ENCODE measurements at places on chromosomes 2 and 18.

- DNase-seq: no peak
These were observed 56.1 kb downstream of the BCL2 start for GRCh38 chr18:63263444-63263843.

DNA sequence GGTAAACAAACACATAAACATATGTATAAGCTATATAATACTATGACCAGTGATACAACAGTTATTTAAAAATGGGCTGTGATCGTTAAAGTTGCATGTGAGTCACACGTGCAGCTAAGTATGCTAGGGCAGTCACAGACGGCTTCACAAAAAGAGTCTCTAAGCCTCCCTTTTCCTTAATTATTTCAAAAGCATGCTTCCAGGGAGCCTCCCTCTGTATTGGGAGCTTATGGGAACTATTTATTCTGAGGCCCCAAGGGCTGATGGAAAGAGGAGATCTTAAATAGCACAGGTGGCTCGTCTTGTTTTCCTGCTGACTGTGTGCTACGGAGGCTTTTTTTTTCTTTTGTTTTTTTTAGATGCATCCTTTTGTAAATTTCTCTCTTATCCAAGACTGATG lies 94.3 kb downstream of the ADCYAP1 start:
- no peak for DNase-seq

DNA sequence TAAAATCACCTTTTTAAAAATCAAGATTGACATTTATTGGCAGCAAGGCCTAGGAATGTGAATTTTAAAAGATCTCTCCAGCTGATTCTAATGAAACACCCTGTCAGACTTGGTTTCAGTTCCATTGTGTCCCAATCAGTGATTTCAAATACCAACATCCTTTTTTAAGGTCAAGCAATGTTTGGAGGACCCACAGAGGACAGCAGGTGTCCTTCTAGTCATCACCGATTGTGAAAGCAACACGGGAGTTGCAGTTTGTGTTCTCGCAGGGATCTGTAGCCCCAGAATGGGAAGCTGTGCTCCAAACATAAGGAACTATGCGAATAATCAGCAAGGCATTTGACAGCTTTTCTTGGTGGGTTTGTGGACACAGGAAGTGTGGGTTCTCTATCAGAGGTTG lies 4.5 kb upstream of the KIDINS220 start:
- DNase-seq: no peak

- no peak for DNase-seq
These were observed 657.8 kb downstream of the MBD2 start for GRCh38 chr18:53566626-53567025.

DNA sequence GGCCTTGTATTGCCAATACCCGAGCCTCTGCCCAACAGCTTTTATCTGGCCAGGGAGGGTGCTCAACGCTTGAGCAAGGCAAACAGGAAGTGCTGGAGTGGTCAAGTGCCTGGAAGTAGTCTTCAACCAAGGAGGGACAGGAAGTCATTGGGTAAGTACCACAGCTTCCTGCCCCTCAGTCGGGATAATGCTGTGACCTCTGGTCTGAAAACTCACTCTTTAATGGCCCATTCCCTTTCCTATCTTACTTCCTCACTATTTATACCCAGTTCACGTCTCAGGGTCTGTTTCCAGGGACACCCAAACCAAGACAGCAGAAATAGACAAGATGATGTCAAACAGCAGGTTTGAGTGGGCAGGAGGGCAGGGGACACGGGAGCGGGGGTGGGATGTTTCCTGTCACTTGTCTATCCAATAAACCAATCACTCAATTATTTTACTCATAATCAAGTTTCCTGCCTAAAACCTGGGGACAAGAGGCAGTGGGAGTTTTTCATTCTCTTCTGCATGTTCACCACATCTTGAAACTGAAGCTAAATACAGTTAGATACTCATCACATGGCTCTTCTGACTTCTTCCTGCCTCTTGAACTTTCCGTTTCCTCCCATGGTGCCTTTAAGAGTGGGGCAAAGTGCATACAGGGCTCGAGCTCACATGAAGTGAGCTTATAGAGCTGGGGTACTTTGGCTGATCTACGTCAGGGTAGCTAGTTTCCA lies 68.9 kb upstream of the CAB39 start:
- no peak for DNase-seq

DNA sequence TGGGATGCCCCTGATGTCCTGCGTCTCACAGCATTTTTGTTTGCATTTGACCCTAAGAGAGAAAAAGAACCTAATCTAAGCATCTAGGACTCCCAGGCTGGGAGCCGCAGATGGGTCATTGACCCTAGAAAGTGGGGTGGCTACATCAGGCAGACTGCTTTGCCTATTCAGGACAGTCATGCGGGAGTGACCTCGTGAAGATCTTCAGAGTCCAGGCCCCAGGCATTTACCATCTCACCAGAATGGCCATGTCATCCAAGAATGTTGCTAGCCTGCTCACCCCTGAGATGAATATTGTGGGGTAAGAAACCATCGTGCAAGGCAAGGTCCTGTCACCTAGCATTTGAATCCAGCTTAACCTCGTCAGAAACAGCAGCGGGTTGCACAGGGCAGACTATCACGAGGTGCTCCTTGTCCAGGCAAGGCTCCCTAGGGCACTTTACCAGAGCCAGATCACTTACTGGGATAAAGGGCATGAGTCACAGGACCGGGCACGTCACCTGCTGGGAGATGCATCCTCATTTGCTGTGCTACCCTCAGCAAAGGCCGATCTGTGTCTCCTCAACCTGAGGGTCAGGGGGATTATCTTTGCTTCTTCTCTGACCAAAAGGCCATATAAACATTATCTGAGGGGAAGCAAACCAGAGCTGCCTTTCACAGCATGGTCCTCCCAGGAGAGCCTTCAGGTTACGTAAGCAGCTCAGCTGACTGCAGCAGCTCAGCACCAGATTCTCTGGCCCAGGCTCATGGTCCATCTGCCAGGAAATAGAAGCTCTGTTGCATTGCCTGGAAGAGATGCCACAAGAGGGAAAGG lies 162.3 kb downstream of the ACKR3 start:
- DNase-seq: no peak

- DNase-seq: no peak
These were observed 332.8 kb upstream of the SOX11 start for GRCh38 chr2:5359397-5359796.

DNA sequence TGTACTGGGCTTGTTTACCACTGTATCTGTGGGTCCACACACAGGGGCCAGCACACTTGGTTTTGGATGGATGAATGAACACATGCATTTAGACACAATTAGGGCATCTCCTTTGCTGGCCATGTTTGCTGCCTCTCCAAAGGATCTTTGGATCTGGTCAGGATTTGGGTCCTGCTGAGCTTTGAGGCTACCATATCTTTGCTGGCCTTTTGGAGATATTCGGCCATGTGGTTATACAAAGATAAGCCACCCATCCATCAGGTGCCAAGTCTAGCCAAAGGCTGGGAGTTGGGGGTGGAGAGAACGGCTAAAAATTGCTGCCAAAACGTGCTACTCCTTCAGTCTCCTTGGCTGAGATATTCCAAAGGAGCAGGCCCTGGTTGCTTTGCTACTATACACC lies 18.2 kb upstream of the FZD7 start:
- DNase-seq: no peak

DNA sequence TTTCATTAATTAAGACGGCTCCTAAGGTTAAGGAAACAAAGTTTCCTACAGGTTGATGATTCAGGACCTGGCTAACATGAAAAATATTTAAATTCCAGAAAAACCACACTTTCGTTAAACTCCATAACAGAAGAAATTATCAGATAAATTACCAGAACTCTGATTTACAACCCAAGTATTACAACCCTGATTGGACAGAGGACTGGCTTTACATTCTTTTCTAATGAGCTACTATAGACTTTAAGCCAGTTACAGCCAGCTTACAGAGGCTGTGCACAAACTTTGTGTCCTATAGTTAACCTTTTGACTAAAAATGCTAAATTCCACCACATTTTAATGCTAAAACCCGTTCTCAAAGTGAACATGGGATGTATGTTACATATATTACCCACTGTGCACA lies 458.6 kb downstream of the KCNJ3 start:
- no peak for DNase-seq

- no peak for DNase-seq
These were observed 86.5 kb upstream of the PPP1CB start for GRCh38 chr2:28665041-28665704.

DNA sequence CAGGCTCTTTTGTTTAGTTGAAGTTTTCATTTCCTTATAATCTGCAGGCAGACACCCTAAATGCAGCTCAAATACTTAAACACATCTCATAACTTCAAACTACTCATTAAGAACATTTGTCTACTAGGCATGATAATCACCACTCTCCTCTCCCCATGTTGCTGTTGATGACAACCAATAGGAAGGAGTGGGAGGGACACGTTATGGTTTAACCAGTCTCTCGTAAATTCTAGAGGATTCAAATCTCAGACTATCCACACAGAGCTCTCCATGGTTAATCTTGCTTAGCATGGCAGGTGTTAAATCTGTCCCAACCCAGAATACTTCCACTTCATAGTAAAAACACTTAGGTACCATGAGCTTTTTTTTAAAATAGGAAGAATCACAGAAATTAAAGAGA lies 127.4 kb upstream of the AQP4 start:
- no peak for DNase-seq

- DNase-seq: no peak
These were observed 122.0 kb downstream of the CCDC102B start for GRCh38 chr18:68919900-68920299.

DNA sequence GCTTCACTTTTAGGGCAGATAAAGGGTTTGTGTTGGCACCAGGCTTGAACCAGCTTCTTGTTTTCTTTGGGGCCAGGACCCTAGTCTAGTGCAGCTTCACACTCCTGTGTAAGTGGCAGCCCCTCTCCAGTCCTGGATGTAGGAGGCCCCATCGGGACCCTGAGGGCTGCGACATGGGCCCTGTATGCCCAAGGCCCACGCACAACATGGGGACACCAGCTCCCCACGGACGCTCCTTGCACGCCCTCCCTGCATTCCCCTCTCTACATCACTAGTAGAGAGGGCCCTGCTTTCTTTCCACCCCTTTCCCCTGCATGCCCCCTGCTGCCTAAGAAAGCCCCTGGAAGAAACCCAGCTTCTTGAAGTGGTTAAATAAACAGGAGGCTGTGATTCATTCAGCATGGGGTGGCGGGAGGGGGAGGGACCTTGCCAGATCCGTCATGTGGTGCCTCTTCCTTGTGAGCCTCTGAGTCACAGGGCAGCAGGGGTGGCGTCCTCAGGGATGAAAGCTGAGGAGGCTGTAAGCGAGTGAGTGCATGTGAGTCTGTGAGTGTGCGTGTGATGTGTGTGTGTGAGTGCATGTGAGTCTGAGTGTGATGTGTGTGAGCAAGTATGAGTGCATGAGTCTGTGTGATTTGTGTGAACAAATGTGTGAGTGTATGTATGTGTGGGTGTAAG lies 42.5 kb downstream of the COPS8 start:
- DNase-seq: peak; percentile 95

DNA sequence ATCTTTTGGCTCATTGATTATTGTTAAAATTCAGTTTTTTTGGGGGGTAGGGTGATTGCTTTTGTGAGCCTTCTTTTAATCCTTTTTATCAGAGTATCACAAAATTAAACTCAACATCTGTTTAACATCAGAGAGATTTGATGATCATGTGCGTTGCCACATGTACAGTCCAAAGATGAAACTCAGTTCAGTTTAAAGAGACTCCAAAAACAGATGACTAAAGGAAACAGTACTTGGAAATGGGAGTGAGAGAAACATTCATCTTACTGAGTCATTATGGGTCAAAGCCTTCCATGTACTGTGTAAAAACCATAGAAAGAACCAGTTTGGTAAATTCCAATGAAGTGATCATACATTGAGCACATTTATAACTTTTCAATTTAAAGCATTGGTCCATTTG lies 53.0 kb downstream of the LYPD6 start:
- no peak for DNase-seq

DNA sequence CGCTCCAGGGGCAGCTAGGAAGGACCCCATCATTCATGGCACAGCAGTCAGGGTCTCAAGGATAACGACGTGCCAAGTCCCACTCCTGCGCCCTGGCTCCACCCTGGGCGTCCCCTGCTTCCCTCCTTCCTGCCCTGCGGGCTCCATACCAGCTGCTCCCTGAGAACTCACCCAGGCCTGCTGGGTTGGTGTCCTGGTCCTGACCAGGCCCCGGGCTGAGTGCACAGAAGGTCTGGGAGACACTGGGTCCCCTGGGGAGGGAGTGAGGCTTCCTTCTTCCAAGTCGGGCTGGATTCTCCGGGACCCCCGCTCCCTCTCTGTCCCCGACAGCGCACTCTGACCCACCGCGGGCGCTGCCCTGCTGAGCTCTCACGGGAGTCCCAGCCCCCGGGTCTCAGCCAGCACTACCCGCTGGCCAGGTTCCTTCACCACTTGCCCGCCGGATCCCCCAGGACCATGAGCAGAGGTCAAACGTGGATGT lies 160.2 kb downstream of the PXDN start:
- DNase-seq: no peak

GRCh38 chr2:14424478-14425390 lies 207.8 kb upstream of the LRATD1 start:
- no peak for DNase-seq

- DNase-seq: no peak
These were observed 286.8 kb downstream of the MYCN start for GRCh38 chr2:16226943-16227664.

DNA sequence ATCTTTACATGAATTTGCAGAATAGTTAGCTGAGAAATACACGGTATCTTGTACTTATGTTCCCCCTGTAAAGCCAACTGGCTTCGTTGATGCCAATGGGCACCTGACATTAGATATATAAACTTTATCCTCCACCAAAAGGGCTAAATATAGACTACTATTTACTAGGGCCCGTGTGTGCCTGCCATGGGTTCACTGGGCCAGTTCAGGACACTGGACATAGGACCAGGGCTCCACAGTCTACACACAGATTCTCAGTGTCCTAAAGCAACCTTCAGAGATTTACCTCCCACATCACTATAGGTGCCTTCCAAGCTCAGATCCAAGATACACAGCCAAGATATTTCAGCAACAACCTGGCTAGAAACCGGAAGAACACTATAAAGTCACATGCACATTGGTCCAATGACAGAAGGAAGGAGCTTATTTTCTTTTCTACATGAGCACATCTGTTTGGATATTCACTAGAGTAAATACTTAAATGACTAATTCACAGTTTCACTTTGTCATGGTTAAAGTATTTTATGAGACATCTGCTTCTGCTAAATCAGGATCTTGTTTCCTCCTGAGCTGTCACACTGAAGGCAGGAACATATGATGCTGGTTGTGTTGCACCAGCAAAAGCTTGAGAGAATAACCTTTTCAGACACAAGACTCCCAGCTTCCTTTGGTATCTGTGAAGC lies 95.1 kb downstream of the MYO5B start:
- DNase-seq: peak; percentile 92

- DNase-seq: no peak
These were observed 28.9 kb downstream of the MGAT5 start for GRCh38 chr2:134282629-134283400.

- no peak for DNase-seq
These were observed 187.2 kb downstream of the TXNL1 start for GRCh38 chr18:56451188-56451587.

- peak; percentile 91 for DNase-seq
These were observed 36.3 kb downstream of the YWHAQ start for GRCh38 chr2:9594366-9595054.

GRCh38 chr2:134320930-134321329 lies 67.1 kb downstream of the MGAT5 start:
- no peak for DNase-seq

- DNase-seq: no peak
These were observed 931.1 kb downstream of the LRP1B start for GRCh38 chr2:141199711-141200110.

GRCh38 chr2:132681766-132682165 lies 11.8 kb upstream of the LYPD1 start:
- no peak for DNase-seq

GRCh38 chr2:197628043-197628500 lies 47.3 kb downstream of the RFTN2 start:
- no peak for DNase-seq

- DNase-seq: no peak
These were observed 21.6 kb upstream of the RPRD1A start for GRCh38 chr18:36089001-36089400.
